ENCODE measurements at places on chromosomes 5 and 9.

DNA sequence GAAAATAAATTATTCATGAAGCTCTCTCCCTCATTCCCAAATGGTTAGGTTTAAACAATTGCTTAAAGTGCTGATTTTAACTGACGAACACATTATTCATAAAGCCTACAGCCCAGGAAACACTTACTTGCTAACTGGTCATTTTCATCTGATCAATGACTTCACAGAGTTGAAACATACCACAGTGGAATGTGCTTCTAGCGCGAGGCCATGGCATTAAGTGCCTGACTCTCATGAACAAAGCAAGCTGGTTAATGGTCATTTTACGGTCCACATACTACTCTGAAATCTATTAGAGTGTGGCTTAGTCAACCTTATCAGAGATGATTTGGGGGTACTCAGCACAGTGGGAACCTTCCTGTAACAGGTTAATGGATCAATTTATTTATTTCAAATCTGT lies 114.6 kb downstream of the MED27 start:
- no peak for DNase-seq

- peak; percentile 2 for DNase-seq
These were observed 31.7 kb downstream of the MRPL22 start for GRCh38 chr5:154972476-154973080.

- DNase-seq = no peak
These were observed 159.0 kb downstream of the NR2F1-AS1 start for GRCh38 chr5:93421987-93422401.

GRCh38 chr5:177163500-177163899 lies 29.9 kb downstream of the NSD1 start:
- no peak for DNase-seq

DNA sequence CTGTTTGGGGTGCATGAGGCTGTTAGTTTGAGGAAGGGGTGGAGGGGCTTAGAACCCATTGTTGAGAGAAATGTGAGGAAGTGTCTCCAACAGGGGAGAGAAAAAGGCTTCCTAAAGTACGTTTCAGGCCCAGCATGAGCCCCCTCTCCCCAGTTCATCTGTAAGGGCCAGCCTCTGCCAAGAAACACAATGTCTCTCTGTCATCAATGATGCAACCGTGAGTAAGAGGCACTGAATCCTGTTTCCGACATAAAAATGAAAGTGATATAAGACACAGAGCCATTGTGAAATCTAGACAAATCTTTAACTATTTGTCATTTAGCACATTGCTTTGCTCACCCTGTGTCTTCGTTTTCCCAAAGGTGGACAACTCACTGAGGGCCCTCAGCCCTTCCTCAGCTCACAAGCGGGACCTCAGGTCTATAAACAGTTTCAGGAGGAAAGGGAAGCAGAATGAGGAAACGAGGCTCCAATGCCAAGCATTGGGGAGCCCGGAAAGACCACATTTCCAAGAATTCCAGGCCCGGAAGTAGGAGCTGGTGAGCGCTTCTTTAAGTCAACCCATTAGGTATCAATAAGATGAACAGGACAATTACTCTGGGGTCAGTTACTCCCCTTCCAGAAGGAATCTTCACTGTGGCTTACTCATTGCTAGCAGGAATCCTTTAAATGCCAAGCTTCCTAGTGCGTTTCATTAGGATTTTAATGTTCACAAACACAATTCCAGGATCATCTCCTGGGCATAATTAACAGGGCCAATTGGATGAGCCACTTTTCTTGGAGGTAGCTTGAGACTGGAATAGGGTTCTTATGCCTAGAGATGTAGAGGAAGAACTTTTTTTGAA lies 59.0 kb upstream of the KLF4 start:
- no peak for DNase-seq

DNA sequence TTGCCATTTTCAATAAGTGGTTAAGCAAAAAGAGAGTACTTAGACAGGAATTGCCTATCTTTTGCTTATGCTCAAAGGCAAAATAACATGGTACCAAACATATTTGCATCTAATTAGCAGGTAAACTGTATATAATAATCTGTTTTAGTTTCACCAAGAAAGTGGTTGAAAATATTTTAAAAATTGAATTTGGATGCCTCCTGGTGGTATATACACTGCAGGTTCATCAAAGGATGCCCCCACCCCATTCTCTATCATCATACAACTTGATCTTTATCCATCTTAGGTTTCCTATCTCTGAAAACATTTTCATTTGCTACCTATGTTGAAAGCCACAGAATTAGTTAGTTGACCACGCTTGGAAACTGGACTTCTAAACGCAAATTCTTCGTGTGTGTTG lies 47.0 kb upstream of the MROH2B start:
- DNase-seq = no peak

- no peak for DNase-seq
These were observed 326.7 kb upstream of the ZNF608 start for GRCh38 chr5:125073090-125073489.

- no peak for DNase-seq
These were observed 1.3 kb downstream of the SCGB3A1 start for GRCh38 chr5:180589771-180590542.

GRCh38 chr9:73575101-73576060 lies 423.7 kb downstream of the ANXA1 start:
- DNase-seq = no peak

GRCh38 chr5:139743804-139744203 lies 51.8 kb upstream of the PSD2 start:
- no peak for DNase-seq

DNA sequence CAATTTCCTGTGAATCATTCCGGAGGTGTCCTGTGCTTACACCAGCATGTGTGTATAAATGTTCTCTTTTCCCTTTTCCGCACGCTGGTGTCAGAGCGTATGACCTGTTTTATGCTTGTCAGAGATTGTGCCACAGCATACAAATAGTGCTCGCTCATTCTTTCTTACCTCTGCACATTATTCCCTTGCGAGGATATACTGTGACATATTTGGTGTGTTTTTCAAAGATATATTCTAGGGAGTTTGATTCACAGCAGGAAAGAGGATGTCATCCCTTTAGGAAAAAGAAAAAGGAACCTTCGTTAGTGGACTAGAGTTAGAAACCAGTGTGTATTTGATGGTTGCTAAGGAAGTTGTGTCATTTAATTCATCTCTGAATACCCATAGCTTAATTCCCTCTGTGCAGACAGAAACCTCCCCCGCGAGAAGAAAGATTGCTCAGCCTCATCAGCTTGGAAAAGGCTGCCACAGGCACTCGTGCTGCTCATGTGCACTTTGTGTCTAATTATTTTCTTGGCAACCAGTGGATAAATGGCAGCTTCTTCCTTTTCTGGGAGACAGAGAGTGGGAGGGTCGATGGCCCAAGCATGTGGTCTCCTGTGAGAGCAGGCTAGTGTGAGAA lies 14.7 kb upstream of the CCIN start:
- no peak for DNase-seq

- DNase-seq = no peak
These were observed 354.6 kb downstream of the ZSWIM6 start for GRCh38 chr5:61686491-61687257.

- DNase-seq = no peak
These were observed 22.5 kb upstream of the PTGS1 start for GRCh38 chr9:122348288-122348777.

DNA sequence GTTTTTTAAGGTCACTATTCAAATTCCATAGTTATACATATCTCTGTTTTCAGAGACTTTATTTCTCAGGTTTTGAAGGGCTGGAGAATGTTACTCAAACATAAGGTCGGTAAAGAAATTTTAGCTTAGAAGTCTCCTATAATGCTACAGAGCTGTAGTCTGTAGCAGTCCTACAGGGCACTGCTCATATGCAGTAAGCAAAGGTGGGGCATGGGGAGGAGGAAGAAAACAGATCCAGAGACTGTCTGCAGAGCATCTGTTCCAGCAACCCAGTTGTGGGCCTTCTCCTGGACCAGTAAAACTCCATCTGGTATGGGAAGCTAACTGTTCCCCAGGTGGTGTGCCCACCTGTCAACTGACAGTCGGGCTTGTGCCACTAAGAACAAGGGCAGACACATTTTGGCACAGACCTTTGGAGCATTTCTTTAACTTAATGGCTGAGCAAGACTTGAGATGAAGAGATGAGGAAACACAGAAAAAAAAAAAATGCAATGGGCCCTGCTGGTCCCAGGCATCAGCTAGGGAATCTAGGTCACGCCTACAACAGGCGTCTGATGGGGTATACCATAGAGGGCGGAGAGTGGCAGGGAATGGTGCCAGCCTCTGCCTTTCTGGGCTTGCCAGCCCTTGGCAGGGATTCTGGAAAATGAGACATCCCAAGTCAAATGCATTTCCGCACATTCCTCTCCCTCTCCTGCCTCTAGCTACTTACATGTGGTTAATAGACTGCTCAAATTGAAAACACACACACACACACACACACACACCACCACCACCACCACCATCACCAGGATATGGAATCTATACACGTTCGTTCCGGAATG lies 218.9 kb downstream of the ARL15 start:
- no peak for DNase-seq
